Effector CD4-positive, alpha-beta T cell (primary cell): ENCODE measurements at places on chromosomes 2 and 18.
A peak's percentile ranks its signal among the peaks of the same experiment; 100 is the strongest.

- DNase-seq = no peak
Observed at GRCh38 chr2:145797692-145798091, 1277.8 kb upstream of the ZEB2 start.

- no peak for DNase-seq
Observed at GRCh38 chr2:68423966-68424650, 43.0 kb downstream of the FBXO48 start.

- DNase-seq = no peak
Observed at GRCh38 chr2:180790891-180791290, 189.5 kb upstream of the UBE2E3 start.

DNA sequence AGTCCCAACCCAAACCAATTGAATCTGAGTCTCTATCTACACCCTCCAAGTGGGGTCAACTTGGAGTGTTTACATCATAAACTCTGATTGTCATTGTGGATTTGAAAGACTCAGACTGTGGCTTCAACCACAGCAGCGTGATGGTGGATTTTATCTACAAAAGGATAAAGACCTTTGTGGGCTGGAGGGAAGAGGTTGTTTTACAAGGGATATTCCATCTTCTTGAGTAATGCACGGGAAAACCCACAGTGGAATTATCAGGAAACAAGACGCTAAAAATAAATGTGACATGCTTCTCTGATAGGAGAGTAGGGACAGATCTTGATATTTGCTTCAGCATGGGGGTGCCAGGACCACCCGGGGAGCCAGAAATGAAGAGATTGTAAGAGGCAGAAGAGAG, 93.5 kb downstream of the LPIN1 start:
- DNase-seq = no peak

GRCh38 chr2:15242936-15243461, 318.1 kb downstream of the NBAS start:
- DNase-seq = no peak

DNA sequence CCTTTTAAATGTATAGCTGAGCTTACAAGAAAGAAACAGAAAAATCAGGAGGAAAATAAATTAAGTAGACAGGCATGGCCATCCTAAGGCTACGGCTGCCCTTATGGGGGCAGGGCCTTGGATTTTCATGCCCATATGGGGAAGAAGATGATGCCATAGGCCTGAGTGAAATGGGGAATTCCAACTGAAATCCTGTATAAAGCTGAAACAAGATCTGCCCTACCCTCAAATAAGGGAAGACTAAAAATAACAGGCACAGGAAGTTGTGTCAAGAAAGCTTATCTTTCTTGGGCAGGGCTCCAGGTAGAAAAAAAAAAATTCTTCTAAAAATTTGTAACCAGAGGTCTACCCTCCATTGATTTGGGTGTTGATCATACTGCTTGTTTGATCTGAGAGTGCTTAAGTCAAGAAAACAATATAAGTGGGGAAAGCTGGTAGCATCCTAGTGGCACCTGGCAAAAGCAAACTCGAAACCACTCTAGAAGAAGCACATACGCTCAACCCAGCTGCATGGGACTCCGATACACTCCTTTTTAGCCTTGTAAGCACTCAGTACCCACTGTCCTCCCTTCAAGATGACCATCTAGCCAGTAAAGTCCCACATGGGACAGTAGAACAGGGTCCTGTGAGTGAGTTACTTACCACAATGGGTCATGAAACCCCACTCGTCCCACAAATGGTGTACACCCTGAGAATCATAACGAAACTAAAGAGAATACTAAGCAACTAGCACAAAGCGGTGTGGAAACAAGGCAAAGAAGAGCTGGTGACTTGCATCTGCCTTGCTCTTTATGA, 22.3 kb downstream of the DNAH7 start:
- DNase-seq = no peak

GRCh38 chr18:79615091-79615490, 64.5 kb upstream of the CTDP1 start:
- DNase-seq = no peak

DNA sequence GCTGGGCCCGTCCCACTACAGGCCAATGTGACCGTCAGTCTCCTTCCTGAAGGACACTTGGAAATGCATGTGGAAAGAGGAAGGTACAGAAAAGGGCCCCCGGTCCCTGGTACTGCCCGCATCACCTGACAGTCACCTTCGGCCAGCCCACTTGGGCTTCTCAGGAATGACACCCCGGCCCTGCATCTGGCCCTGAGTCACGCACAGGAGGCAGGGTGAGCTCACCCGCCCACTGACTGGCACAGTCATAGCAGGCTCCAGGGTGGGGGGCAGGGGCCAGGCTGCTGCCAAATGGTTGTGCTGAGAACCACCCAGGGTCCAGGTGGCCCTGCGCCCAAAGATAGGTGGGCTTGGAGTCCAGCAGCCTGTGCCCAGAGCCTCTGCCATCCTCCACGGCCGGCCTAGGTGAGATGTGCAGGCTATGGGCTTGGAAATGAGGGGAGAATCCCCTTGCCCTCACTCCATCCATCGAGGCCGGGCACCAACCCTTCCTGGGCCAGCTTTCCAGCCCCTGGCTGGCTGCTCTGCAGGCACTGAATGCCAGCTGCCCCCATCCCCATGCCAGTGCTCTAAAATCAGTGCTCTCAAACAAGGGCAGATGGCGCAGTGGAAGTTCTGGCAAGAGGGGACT, 14.1 kb downstream of the EMX1 start:
- no peak for DNase-seq

DNA sequence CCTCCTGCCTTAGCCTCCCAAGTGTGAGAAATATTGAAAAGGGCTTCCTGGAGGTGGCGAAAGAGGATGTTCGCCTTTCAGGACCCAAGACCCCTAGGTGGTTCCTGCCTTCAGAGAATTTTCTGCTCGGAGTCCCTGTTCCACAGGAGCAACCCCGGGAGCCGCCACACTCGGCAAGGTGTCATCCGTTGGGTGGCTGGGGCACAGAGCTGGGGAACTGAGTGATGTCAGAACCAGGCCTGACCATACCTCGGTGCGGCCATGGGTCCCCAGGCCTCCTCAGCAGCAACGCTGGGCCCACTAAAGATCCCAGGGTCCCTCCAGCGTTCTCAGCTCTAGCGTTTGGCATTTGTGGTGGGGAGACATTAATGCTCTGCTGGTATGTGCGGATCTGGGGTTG, 23.7 kb upstream of the TAF1B start:
- no peak for DNase-seq

GRCh38 chr2:231709636-231709980, 1.3 kb downstream of the PTMA start:
- DNase-seq = no peak

DNA sequence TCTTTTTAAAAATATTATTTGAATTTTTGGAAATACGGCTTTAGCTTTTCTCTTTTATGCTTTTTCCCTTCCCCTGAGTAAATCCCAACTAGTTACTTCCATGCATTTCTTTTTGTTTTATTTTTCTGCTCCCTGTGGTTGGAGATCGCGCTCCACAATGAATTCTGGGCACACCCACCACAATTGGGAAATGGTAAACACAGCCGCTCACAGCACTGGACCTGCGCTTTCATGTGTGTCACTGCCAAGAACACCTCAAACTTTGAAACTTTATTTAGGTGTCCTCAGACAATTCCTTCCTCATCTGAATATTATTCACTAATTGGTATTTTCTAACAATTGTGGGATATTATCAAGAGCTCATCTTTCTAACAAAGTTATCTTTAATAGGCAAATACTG, 82.8 kb upstream of the TMEM18 start:
- no peak for DNase-seq

DNA sequence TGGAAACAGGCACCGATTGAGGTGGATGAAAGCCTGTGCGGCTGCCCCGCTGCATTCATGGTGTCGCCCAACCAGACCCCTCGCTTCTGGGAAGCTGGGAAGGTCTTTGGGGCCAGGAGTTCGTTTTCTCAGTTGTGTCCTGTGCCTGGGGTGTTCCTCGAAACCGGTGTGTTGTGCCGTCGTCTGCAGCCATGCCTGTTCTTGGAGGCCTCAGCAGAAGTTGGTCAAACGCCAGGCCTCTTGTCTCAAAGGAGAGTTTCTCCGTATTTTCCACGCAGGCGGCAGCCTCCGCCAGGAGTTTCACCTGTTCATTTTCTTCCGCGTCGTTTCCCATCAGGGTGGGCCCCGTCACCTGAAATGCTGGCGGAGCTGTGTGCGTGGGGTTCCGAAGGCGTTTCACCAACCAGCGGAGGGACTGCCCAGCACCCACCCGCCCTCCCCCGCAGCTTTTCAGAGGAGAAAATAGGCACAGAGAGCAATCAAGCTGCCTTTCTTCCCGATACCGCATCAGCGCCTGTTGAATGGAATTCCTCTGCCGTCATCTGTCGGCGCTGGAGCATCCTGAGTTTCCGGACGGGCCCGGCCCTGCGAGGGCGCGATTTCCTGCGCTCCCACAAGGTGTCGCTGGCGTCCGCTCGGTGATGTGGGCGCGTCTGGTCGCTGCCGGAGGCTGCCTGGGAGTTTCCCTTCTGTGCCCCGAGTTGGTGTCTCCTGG, 17.0 kb upstream of the NFATC1 start:
- DNase-seq = peak; percentile 83

DNA sequence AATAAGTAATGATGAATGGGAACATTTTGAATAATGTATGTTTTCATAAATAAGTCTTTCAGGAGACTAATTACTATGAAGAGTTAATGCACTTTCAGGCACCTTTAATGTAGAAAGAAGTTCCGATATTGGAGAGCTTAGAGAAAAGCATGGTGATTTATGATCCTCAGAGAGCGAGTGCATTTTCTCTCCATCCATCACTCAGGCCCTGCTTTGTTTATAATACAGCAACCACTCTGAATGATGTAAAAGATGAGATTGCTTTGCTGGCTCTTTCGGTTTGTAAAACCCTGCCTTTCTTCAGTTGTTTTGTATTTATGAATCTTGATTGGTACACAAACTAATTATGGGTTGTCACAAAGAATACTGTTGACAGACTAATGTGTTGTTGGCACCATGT, 132.0 kb downstream of the NYAP2 start:
- DNase-seq = no peak

DNA sequence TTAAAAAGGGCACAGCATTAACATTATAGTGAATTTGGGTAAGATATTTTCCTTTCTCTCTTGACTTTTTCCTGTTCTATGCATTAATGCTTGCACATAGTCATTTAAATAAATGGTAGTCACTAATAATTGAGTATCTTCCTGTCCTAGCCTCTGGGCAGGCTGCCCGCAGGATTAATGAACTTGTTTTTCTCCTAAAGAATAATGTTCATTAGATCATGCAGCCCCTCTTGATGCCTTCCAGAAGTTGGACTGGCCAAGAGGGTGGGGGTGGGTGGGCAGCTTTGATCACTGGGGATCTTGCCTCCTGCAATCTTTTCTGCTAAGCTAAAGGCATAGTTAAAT, 514.5 kb upstream of the CDH2 start:
- no peak for DNase-seq

DNA sequence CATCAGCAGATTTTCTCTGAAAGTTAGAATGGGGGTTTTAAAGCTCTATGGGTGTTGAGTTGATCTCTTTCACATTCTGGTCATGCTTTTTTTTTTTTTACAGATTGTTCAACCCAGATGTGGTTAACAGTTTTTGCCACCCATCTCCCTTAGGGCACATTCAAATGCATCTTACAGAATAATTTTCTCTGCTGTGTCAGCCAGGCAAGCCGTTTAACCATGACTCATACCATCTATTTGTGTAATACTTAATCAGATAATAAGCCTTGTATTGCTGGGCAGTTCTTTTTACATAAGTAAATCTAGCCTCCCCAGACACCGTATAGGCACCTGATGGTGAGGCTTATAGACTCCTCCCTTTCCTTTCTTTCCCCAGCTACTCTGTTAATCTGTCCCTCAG, 62.0 kb downstream of the TGIF1 start:
- DNase-seq = no peak

- peak; percentile 7 for DNase-seq
Observed at GRCh38 chr2:71277536-71278103, 50.7 kb upstream of the PAIP2B start.

DNA sequence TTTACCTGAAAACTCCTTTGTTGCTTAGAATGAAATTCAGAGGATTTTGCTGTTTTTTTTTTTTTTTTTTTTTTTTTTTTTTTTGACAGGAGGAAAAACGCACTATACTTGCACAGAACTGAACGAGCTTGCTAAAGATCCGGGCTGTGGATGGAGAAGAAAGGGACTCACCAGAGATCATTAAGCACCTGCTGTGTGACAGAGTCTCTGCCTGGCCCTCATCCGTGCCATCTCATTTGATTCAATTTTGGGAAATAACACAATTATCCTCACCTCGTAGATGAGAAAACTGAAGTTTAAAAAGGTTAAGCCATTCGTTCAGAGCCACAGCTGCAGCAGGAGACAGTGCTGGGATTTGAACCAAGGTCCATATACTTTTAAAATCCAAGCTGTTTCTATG, 775.4 kb upstream of the ID2 start:
- no peak for DNase-seq

DNA sequence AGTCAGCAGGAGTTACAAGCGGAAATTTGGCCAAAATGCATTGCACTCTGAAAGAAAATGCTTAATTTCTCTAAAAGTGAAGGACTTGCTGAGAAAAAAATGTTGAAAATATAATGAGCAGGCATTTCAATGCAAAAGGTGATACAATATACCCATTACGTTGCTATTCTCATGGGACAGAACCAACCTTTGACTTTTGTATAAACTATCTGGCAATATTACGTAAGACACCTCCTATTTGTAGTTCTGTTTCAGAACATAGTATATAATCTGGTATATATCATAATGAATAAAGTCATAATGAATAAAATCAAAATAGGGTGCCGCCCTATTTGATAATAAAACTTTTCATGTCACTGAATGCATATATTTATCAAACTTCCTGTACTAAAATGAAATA, 286.2 kb upstream of the SESTD1 start:
- no peak for DNase-seq

DNA sequence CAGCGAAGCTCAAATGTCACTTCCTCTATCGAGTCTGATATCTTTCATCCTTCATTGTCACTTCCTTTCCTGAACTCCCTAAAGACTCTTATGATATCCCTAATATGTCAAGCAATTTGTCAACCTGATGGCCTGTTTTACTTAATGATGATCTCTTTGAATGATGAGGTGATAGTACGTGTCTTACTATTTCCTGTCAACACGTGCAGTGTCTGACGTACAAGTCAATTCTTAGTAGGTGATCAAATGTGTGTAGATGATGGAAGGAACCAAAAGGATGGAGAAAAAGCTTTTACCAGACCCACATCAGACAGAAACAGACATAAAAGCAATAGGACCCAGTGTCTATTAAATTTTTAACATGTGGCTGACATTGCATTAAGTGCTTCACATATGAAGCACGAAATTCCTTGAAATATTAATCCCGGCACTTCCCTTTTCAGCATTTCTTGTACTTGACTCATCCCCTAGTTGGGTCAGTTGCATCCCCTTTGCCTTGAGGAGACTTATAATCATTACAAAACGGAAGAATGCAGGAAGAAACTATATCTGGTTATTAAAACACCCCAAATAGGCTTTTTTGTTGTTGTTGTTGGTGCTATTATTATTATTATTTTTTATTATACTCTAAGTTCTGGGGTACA, 108.6 kb upstream of the NYAP2 start:
- no peak for DNase-seq
